NCI-H2029 treated with DMSO at 0.1 percent for 48 hours (cell line): ENCODE measurements at places on chromosomes 3 and 15.

DNA sequence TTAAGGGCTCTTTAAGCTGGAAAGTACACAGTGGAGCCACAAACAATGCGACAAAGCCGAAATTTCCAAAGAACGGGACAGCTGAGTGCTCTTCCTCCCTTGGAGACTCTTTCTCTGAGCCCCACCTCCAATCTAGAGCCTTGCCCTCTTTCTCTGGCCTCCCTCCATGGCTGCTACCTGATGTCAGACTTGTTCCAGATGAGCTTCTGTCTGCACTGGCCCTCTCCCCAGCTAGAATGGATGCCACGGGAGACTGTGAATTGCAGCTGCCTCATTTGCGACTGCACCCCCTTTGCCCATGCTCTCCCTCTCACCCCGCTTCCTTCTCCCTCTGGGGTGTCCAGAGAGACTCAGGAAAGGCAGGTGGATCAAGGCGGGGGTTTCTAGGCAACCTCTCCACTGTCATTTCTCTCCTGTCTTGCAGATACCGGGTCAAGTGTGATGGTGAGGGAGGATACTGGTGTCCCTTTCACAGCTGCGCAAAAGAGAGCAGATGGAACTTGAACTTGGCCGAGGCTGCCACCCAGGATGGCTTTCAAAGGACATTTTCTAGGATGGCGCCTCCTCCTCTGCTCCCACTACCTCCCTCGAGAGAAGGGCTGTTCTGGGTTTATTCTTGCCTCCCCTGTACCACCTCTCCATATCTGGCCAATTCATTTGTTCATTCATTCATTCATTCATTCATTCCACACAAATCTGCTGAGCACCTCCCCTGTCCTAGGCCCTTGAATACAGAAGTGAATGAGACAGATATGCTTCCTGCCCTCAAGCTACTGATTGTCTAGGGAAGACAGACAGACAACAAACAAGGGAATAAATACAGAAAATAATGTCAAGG is 12.8 kb downstream of the ATP2B2 start:
- no peak for DNase-seq

GRCh38 chr15:76987896-76988860 is 6.7 kb upstream of the PSTPIP1 start:
- DNase-seq: no peak

- DNase-seq: peak; percentile 98
Measured at GRCh38 chr3:185332026-185332735, 30.8 kb upstream of the MAP3K13 start.

- DNase-seq: no peak
Measured at GRCh38 chr3:47877290-47877689, 74.4 kb downstream of the DHX30 start.

GRCh38 chr3:122215592-122216298 is 32.3 kb downstream of the CASR start:
- DNase-seq: no peak

GRCh38 chr3:7433073-7433472 is 572.2 kb downstream of the GRM7 start:
- DNase-seq: no peak

GRCh38 chr3:116811754-116812153 is 102.2 kb downstream of the TUSC7 start:
- DNase-seq: no peak

DNA sequence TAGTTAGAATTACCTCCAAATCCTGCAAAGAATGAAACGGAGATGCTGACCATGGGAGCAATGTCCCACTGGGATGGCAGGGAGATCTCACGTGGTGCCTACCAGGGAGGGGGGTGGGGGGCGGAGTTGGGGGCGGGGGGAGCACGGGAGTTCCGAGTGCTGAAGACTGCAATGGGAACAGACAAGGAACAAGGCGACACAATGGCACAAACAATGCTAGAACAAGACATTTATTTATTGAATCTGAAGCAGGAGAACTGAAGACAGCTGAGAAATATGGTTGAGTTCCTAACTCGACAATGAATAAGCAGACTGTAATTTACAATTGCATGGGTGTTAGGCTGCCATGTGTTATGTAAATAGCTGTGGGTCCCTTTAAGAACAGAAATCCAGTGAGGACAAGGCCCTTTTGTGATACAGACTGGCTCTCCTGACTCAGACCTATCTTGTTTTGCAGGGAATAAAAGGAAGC is 91.2 kb downstream of the AQP9 start:
- DNase-seq: peak; percentile 78

GRCh38 chr3:111045564-111045963 is 26.1 kb upstream of the NECTIN3 start:
- no peak for DNase-seq

DNA sequence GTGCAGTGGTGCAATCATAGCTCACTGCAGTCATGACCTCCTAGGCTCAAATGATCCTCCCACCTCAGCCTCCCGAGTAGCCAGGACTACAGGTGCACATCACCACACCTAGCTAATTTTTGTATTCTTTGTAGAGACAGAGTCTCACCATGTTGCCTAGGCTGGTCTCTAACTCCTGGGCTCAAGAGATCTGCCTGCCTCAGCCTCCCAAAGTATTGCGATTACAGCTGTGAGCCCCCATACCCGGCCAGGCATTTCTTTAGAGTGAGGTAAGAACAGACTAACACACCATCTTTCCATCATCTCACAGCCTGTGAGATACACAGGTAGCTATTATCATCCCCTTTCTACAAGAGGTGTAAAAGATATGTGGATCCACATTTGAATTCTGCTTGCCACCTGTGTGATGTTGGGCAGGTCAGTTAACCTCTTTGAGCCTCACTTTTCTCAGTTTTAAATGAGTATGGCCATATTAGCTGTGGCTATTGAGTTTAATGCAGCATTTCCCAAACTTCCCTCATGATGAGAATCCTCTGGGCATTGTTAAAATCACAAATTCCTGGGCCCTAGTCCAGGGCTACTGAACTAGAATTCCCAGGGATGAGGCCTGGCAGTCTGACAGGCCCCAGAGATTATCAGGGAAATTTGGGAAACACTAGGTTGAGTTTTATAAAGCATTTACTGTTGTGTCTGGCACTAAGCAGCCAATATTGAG is 46.0 kb downstream of the ANP32A start:
- no peak for DNase-seq

- no peak for DNase-seq
Measured at GRCh38 chr3:136919799-136920580, 37.8 kb upstream of the IL20RB start.

DNA sequence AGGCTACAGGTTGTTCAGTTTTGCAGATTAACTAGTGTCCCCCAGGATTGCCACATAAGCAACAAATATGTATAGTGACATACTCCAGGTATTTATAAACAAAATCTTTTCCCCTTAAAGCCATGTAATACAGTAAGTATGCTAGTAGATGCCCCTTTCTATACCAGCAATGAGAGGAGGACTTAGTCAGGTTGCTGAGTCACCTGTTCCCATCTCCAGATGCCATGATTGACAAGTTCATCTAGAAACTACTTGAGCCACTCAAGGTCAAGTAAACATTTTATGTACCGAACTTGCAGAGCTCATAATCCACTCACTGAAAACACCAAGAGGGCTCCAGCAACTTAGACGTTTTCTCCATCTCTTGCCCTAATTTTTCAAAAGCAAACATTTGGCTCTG is 18.2 kb downstream of the SLC9A9 start:
- no peak for DNase-seq

DNA sequence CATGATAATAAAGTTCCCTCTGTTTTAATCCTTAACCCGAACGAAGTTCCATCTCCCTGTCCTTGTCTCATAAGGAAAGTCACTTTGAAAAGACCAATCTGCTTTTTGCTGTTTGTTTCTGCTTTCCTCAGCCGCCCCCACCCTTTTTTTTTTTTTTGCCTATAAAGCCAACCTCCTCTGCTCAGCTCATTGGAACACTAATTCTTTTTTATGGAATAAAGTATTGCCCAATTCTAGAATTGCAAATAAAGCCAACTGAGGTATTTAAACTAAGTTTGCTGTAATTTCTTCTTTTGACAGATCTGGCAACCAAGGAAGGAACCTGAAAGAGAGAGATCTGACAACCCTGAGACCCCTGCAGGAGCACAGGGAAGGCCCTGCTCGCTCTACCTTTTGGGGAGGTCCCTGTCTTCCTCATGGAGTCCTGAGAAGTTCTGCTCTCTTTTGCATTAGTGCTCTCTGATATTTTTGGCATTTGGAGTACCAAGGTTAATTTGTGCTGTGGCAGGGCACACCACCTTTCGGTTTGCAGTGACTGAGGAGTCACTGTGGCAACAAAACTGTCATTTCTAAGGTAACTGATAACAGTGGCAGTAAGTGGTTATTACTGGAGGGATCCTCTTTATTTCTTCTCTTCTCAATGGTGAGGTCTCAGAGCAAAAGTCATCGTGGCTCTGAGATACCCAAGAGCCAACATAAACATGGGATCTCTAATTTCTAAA is 35.2 kb upstream of the TRPM1 start:
- DNase-seq: no peak

GRCh38 chr3:158731938-158732855 is at the start of gene RARRES1:
Gene RARRES1 (minus strand): TSS chr3:158732457. CDS start chr3:158732415, 42 bp downstream.
- DNase-seq: no peak

DNA sequence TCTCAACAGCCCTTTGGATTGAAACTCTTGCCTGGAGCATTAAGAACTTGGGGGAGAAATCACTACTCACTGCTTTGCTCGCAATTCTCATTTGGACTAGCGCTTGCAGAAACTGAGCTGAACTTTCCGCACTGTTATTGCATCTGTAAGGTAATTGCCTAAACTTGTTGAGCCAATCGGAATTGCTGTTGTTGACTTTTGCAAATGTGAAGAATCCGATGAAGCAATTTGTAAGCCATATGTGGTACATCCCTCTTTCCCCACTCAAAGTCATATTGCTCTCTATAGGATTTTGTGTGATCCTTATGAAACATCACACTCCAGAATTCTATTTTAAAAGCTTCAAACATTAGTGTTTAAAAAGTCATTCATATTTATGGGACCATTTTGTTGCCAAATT is 191.7 kb upstream of the GBE1 start:
- no peak for DNase-seq

DNA sequence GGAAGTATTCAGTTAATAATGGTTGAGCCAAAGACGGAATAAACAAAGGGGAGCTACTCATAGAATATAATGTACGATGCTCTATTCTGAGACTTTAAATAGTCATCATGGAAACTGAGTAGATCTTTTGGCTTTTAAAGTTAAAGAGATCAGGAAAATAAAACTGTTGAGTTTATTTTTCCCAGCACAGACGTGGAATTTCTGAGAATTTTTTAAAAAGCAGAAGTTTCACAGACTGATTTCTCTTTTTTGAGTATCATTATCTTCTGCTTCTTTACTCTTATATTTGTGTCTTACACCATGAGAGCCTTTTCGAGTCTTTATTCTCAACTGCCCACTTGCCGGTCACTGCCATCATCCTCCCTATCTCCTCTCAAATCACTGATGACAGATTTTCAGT is 13.2 kb downstream of the P2RY14 start:
- DNase-seq: no peak

DNA sequence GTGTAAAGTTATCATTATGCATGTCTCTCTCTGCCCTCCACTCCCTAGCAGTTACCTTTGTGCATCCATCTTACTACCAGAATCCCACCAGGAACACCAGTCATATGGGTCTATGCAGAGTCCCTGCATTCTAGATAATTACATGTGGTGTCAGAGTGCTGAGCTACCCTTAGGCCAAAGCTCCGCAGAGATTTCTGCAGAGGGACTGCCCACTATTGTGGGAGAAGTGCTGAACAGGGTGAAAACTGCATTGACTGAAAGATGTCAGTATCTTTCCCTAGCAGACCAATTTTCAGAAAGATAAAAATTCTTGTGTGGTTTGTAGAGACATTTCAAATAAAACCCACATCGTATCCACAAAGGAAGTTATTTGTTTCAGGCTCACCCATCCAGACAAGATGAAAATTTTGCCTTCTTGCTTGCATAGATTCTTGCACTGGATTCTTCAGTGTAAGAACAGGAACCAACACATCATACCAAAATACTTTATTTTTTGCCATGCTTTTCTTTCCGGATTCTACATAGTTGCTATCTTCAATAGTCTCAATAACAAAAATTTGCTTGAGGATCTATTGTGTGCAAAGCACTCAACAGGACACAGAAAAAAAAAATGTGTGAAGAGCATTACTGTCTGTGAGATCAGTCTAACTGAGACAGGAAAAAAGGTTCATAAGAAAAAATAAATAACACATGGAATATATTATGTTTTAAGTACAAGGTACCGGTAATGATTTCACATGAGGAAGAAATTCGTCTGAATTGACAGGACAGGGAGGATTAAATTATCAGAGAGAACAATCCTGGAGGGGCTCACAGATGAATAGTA is 32.0 kb upstream of the CCDC80 start:
- DNase-seq: no peak

- DNase-seq: no peak
Measured at GRCh38 chr3:72679540-72680198, 168.6 kb downstream of the SHQ1 start.

DNA sequence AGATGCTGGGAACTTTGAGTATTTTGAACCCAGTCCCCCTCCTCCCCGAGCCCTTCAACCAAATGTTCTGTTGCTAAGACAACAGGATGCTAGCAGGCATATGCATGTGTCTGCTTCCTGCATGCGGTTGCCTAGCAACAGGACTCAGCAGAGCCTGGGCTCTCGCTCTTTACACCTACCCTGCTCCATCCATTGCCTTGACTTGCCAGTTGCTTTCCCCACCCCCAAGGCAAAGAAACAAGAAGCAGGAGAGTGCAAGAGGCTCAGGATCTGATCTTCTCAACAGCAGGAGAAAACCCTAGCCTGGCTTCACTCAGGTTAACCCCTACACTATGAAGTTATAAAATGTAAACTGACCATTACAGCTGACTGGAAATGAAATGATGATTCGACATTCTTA is 393.0 kb downstream of the IGSF11 start:
- no peak for DNase-seq

DNA sequence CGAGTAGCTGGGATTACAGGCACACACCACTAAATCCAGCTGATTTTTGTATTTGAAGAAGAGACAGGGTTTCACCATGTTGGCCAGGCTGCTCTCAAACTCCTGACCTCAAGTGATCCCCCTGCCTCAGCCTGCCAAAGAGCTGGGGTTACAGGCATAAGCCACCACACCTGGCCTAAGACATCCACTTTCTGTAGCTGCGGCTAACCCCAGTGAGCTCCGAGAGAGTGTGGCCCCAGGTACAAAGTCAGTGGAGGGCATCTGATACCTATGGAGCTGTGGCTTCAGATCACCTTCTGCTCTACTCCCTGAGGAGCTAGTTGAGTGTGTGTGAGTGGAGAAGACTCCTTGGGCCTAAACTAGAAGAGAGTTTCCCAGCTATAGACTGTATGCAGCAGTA is 189.3 kb upstream of the TSC22D2 start:
- no peak for DNase-seq

GRCh38 chr15:49044766-49045606 is 1.3 kb downstream of the SECISBP2L start:
- no peak for DNase-seq

- DNase-seq: no peak
Measured at GRCh38 chr15:42070279-42070975, 23.9 kb downstream of the PLA2G4D start.

DNA sequence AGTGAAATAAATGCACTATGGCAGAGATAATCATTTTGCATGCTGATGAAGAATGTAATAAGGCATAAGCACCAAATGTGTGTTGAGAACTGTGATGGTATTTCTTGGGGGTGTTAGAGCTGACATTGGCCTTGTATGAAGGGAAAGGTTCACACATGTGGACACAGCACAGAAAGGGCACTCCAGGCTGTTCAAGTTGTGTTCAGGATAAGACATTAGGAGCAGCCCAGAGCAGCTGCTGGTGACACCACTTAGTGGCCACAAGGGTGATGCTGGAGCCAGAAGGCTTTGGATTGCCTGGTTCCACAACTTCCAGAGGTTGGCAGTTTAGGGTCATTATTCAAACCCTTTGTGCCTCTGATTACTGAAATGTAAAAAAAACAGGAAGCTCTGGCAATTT is 155.4 kb downstream of the GOLGA6L6 start:
- no peak for DNase-seq
